Lower leg skin (tissue), 4 donors: ENCODE measurements at places on chromosomes 3 and 15.

DNA sequence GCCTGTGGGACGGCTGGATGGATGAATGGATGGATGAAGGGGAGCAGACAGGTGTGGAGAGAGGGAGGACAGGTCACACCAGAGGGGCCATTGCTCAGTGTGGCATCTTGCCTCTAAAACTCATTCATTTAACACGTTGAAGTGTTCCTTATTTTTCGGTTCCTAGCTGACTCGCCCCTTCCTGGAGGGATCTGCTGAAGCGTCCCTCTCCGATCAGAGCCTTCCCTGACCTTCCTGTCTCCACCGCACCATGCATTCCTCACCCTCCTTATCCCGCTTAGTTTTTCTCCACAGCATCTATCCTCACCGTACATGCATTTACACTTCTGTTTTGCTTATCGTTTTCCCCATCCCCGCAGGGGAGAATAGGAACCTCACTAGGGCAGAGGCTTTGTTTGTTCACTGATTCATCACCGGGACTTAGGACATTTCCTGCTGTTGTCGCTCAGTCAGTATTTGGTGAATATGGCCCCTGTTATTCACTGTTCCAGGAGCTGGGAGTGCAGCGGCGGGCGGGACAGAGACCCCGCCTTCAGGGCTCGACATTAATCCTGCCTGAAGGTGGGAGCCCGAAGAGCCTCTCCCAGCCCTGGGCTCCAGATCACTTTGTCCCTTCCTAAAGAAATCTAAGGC, 32.0 kb downstream of the FOXL2 start:
- DNase-seq, result no peak

GRCh38 chr3:74787011-74787410, 172.6 kb upstream of the CNTN3 start:
- no peak for DNase-seq

GRCh38 chr3:69712933-69713332, 26.3 kb upstream of the MITF start:
- no peak for DNase-seq

DNA sequence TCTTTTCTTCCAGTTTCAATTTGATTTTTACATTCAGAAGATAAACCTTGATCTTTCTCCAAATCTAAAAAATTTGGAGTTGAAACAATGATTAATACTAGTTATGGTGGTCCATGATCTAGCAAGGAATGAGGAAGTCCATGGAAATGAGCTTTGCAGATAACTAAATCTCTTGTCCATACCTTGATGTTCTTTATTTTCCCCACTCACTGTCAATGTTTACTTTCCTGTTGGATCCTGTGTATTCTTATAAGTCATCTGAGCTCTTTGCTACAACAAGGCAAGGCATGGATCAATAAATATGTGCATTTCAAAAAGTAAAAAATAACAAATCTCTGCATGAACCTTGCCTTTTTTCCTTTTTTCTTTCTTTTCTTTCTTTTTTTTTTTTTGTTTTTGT, 6.2 kb upstream of the MYO1E start:
- no peak for DNase-seq

GRCh38 chr15:39181940-39182339, 398.9 kb upstream of the THBS1 start:
- DNase-seq, result no peak

DNA sequence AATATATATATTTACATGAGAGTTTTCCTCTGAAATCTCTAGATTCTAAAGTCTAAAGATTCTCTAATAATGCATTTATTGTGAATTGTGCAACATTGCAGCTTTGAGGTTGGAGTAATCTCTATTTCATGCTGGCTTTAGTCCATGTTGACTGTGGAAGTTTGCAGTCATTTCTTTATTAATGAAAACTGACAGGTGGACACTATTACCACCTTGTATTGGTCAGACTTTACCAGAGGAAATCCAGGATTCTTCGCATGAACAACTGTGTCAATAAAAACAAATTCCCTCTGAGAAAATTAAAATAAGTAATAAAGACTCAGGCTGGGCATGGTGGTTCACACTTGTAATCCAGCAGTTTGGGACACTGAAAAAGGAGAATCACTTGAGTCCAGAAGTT, 274.1 kb downstream of the SHQ1 start:
- no peak for DNase-seq

GRCh38 chr3:141103067-141103466, 51.9 kb downstream of the SPSB4 start:
- DNase-seq, result peak; percentile 39

GRCh38 chr3:55313666-55314065, 173.4 kb downstream of the WNT5A start:
- DNase-seq, result no peak
